Stimulated activated CD4-positive, alpha-beta T cell treated with anti-CD3 and anti-CD28 coated beads, Interleukin-1b, Interleukin-23, amount 100 ng/mL, for 1 hour (primary cell): ENCODE measurements at places on chromosomes 13 and 19.

- DNase-seq: no peak
These were observed 3.6 kb downstream of the CCDC61 start for GRCh38 chr19:45998834-45999233.

DNA sequence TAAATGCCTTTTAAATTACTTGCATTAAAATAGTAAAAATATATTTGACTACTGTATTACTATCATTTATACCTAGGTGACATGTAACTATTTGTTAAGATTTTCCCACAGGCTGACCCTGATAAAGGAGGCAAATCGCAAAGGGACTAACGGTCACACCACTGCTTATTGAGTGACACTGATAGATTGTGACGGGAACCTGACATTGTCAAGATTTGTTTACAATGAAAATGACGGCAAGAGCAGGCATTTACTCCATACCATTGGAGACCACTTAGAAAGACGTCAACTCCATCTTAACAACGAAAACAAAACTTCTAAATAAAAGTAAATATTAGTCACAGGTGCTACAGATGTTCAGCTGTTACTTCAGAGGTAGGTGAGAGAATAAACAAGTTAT lies 289.0 kb downstream of the DACH1 start:
- no peak for DNase-seq

DNA sequence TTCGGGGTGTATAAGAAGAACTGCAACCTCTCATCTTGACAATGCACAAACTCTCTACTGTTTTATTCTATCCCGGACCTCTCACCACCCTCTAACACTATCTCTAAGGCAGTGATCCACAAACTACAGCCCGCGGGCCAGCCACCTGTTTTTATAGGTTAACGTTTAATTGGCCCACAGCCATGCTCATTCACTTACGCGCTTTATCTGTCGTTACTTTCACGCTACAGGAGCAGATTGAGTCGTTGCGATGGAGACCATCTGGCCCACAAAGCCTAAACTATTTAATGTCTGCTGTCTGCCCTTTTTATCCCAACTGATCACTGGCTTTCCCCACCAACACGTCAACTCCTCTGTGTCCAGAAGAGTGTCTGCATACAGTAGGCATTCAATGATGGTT lies 158.9 kb downstream of the CACNA1A start:
- DNase-seq: no peak

DNA sequence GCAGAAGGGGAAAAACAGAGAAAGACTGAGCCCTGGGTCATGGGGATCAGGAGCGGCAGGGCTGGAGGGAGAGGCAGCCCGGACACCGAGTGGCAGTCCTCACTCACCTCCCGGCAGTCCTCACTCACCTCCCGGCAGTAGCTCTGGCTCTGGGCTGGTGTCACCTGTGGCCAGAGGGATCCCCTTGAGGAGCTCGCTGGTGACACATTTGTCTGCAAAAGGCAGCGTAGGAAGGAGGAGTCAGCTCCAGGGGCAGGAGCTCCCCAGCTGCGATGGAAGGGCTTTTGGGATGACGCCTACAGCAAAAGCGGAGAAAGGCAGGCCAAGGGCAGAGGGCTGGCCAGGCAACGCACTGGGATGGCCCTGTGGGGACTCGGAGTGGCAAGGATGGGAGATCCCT lies 739 bp downstream of the EIF3G start:
- no peak for DNase-seq

- no peak for DNase-seq
These were observed 110.3 kb upstream of the TDRD3 start for GRCh38 chr13:60286707-60287106.

DNA sequence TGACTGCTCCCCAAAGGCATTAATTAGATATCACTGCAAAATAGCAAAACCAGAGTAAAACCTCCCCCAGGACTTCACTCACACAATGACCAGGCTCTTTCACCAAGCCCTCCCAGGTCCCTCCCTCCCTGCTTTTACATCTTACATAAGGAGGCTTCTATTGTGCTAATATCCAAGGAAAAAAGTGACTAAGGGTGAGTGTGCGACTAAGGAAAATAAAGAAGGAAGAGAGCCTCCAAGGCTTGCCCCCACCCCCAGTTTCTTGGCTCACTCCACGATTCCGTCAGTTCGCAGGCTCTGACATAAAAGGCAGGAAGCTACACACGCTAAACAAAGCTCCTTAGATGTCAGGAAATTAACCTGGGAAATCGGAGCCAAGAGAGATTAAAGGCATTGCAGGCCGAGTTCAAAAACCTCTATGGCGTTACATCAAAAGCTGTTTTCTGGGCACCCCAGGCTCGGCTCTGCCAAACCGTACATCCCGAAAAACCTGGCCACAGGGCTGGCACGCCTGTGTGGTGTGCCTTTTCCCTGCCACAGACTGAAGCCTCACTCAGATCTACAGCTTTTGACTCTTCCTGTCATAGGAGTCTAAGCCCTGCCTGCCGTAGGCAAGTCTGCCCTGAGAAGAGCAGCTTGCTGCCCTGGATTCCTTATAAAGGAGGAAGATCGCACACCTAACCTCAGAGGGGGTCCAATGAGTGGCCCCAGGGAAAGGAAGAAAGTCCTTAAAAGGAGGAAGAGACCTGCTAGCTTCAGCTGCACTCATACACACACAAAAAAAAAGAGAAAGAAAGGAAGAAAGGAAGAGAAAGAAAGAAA lies 67.0 kb upstream of the SERP2 start:
- no peak for DNase-seq

GRCh38 chr19:4986471-4986891 lies 17.6 kb downstream of the KDM4B start:
- DNase-seq: no peak

- DNase-seq: no peak
These were observed 129.9 kb downstream of the GGACT start for GRCh38 chr13:100458673-100459072.

GRCh38 chr19:39768786-39769185 lies 9.9 kb upstream of the LEUTX start:
- DNase-seq: no peak

- DNase-seq: no peak
These were observed 19.3 kb upstream of the FREM2 start for GRCh38 chr13:38667526-38668109.

DNA sequence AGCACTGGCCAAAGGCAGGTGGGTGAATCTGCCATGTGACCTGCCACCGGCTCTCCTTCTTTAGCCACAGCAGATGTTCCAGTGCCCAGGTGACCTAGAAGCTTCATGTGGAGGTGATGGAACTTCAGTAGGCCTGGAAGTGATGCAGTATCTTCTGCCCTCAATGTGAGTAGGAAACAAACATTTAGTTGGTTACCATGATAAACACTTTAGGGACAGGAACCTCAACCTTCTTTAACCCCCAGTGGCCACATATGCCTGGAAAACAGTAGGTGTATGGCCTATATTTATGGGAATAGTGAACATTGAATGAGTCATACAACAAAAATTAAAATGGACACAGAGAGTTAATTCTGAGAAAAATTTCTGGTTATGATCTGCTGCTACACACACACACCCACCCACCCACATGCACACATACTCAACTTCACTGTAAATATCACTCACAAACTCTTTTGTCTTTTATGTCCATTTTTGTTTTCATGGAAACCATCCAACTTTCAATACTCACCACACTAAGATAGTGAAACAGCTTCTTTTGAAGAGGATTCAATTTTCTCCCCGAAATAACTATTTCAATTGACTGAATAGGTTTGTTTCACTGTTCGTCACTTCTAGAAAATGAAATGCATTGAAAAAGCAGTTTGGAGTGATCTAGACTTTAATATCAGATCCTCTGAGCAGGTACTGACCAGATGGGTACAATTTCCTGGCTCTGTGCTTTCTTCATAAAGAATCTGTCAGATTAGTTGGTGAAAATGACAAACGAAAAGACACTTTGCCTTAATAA lies 97.3 kb downstream of the STARD13 start:
- DNase-seq: no peak

DNA sequence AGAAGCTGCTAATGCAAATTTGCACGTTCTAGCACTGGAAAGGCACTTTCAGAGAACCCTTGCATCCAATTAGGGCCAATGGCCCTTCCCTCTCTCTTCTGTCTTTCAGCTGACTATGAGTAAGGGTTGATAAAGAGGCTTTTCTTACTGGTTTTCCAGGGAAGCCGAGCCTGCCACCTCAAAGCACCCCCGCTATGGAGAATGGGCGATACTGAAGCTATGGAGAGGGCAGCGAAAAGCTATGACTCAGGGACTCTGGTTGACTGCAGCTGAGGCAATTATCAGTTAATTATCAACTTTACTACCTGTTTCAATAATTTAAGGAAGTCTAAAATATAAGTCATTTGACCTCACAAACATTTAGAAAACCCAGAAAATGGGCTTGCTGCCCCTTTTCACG lies 115.8 kb downstream of the TRPC4 start:
- no peak for DNase-seq

DNA sequence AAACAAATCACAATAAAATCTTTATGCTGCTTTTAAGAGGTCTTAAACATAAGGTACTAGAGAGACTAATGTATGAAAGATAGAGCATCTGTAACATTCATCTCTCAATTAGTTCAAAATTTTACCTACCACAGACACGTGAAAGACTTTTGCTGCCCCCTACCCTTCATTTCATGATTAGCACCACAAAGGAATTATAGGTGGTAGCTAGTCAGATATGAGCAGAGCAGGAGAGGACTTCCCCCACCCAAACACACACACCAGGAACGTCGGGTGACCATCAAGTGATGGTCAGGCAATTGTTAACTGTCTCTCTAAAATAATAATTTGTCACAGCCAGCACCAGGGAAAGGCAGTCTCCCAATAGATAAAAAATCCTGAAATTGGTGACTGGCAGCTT lies 1531.7 kb upstream of the SPRY2 start:
- no peak for DNase-seq

- DNase-seq: no peak
These were observed 89.9 kb downstream of the CRYL1 start for GRCh38 chr13:20435616-20436368.

GRCh38 chr13:27810009-27810408 lies 17.7 kb downstream of the GSX1 start:
- no peak for DNase-seq

GRCh38 chr13:35858665-35859064 lies 272.5 kb downstream of the DCLK1 start:
- DNase-seq: no peak

GRCh38 chr19:23774524-23774971 lies 15.9 kb upstream of the ZNF681 start:
- DNase-seq: no peak

- DNase-seq: no peak
These were observed 36.4 kb downstream of the CRYL1 start for GRCh38 chr13:20489185-20489820.

DNA sequence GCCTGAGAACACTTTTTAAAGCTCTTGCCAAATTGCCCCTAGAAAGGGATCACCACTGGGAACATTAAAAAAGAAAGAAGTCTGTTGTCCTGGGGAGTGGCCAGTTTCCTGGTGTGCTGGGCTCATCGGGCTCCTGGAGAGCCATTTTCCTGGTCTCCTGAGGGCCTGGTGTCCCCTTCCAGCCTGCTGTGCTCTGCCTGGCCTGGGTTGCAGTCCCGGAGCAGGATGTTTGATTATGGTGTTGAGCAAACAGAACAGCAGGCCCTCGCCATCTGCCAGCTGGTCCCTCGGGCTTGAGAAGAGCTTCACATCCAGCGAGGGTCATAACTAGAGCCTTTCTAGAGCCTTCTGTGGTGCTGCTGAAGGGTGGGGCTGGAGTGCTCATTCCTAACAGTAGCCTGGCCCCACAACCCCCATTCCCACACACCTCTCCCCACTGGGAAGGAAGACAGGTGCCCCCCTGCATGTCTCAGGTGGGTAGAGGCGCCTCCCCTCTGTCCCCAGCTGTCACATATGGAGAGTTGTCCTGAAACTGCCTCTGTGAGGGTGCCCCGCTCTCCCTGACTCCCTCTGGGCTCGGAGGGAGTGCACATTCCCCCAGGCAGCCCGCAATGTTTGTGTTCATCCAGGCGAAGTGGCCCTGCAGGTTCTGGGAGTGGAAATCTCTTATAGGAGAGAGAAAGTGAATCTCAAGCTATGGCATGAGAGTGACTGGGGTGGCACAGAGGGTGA lies 151.1 kb downstream of the SIPA1L3 start:
- DNase-seq: no peak

- DNase-seq: no peak
These were observed 19.6 kb downstream of the TMEM150B start for GRCh38 chr19:55305491-55305890.

GRCh38 chr13:47317356-47317755 lies 420.5 kb upstream of the HTR2A start:
- no peak for DNase-seq

DNA sequence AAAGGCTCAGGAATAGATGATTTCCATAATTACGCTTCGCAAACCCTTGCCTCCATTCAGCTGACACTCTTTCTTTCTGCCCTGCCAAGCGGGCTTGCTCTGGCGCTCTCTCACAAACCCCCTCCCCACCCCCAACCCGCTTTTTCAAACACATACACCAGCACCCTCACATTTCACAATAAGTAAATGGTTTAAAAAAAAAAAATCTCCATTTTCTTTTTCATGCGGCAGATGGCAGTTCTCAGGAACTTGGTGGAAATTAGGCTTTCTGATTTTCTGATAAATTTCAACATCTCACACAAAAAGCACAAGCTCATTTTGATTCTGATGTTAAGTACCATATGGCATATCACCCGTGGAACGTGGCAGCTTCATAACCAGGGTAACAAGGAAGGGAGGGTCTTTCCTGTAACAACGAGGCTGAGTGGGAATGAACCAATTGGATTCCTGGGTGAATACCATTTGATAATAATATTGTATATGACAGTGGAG lies 43.8 kb downstream of the C13orf42 start:
- DNase-seq: no peak

GRCh38 chr13:91199866-91200265 lies 147.6 kb upstream of the MIR17HG start:
- DNase-seq: no peak

DNA sequence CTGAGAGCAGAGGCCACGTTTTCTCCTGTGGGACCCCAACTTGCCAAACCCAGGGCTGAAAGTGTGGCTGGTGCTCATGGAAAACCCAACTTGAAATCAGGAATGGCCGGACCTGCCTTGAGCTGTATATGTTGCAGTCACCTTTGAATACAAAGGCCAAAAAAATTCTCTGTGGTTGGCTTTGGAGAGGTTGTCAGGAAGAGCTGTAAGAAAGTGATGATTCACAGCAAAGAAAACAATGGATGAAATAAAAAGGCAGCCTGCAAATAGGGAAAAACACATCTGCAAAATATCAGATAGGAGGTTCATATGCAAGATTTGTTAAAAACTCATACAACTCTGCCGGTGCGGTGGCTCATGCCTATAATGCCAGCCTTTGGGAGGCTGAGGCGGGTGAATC lies 715.8 kb downstream of the UQCRFS1 start:
- DNase-seq: no peak

DNA sequence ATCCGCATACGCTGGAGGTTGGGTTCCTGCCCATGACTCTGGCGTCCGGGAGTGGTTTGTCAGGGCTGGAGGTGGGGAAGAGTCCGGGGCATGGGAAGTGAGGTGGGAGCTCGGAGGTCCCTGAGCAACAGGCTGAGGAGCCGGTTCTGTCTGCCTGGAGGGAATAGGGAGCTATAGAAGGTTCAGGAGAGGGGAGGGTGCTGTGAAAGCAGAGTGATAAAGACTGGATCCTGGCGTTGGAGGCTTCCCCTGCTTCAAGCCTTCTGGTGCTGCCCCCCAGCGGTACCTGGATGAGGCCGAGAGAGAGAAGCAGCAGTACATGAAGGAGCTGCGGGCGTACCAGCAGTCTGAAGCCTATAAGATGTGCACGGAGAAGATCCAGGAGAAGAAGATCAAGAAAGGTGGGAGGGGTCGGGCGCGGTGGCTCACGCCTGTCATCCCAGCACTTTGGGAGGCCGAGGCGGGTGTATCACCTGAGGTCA lies 2.6 kb downstream of the HMG20B start:
- DNase-seq: no peak

- DNase-seq: no peak
These were observed 19.5 kb downstream of the N4BP2L1 start for GRCh38 chr13:32408296-32409000.

- DNase-seq: no peak
These were observed 320.9 kb downstream of the DCLK1 start for GRCh38 chr13:35810321-35810720.
